ENCODE measurements at places on chromosomes 13 and 19.

DNA sequence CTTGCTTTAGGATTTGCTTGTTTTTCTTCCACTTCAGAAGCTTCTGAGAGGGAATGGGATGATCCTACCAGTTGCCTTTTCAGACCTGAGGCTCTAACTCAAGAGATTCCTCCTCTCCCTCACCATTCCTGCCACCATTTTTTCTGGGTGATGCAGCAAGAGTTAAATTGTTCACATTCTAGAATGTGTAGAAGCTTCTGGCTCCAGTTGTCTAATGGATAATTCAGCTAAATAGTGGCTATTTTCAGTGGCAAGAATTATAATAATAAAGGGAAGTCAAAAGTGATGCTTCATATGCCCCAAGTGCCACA is 20.9 kb downstream of the BBC3 start:
- no peak for DNase-seq

GRCh38 chr19:12333162-12334159 is at the start of gene ZNF563:
ZNF563 (minus strand) TSS chr19:12333633; CDS start chr19:12333482, 151 bp downstream.
- peak; percentile 75 for DNase-seq

- DNase-seq = no peak
Measured at GRCh38 chr19:17078036-17078919, 2.7 kb downstream of the MYO9B start.

DNA sequence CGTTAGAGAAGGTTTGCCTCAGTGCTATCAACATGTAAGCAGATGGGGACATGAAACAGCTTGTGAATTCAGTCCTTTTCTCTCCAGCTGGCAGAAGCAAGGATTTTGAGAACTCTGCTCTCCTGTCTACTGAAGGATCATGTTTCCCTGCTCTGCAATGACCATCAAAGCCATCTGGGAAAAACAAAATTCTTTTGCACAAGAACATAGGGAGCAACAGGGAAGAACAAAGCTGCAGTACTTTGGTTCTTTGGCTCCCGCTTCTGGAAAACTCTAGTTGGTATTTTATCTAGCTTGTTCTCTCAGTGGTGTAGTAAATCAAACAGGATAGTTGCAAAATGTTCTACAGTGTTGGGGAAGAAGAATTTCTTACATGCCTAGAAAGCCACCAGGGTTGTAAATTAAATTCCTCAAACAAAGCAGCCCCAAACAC is 270.4 kb downstream of the ENOX1 start:
- DNase-seq = no peak

- DNase-seq = peak; percentile 55
Measured at GRCh38 chr19:33052352-33052972, 12.2 kb downstream of the RHPN2 start.

DNA sequence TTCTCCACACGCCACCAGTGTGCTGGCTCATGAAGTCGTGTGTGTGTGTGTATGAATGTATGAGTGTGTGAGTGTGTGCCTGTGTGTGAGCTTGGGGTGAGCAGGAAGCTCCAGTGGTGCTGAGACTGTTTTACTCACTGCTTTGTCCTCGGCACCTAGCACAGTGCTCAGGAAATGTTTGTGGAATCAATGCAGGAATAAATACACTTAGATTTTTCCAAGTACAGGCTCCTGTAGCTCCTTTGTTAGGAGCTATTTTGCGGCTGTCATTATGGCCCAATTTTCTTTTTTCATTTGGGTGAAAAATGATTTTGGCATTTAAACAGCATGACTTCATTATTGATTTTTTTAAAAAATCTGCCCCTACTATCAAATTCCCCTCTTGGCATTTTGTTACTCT is 193.5 kb upstream of the KL start:
- no peak for DNase-seq

DNA sequence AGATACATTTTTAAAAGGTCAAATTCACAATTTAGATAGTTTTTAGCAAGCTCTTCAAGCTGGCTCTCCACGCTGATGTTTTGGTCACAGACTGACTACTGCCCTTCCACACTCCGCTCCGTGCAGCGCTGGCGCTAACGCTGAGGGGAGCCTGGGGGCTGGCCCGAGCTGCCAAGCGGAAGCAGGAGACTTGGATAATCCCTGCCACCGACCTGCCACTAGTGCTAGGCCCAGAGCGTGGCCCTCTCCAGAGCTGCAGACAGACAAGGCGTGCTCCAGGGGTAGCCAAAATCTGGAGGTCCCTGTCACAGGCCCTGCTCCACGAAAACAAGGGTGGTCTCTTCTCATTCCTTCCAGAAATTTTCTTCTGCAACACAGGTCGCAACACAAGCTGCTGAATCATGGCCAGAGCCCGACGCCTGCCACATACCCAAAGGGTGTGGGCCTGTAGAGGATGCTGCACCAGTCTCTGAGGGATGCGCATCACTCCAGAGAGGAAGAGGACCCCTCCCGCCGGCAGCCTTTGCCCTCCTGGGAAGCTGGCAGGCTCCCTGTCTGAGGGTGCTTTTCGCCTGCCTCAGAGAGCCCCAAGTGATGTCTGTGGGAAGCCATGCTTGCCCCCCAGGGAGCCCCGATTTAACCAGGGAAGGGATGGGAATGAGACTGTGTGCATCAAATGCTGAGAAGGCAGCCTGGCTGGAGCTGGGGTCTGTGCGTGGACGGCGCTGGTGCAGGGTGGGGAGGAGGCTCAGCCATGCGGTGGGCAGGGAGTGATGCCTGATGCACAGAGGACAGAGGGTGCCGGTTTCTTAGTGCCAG is 21.6 kb downstream of the CAPS start:
- no peak for DNase-seq

DNA sequence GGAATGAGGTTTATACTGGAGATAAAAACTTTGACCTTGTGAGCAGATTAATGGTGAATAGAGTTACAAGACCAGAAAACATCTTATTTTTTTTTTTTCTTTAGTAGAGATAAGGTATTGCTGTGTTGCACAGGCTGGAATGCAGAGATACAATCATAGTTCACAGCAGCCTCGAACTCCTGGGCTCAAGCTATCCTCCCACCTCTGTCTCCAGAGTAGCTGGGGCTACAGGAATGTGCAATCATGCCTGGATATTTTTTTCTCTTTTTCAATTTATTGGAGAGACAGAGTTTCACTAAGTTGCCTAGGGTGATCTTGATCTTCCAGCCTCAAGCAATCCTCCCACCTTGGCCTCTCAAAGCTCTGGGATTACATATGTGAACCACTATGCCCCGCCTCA is 2139.1 kb downstream of the PCDH9 start:
- DNase-seq = no peak
